ENCODE measurements at places on chromosomes 12 and 14.
A peak's percentile ranks its signal among the peaks of the same experiment; 100 is the strongest.

DNA sequence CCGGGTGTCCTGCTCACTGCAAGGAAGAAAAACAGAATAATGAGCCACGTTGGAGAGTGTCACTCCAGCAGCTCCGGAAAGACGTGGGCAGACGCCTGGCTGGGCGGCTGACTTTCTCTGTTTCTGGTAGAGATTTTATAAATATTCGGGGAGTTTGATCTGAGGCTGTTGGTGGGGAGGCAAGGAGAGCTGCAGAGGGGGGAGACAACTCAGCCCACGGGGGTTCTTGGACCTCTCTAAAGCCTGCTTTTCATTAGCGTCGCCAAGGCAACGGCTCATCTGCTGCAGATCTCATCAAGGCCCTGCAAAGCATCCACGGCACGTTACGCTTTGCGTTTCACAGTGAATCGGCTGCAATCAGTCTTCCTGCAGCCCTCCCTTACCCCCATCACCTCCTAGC, 207.2 kb downstream of the ZFP36L1 start:
- no peak for DNase-seq

DNA sequence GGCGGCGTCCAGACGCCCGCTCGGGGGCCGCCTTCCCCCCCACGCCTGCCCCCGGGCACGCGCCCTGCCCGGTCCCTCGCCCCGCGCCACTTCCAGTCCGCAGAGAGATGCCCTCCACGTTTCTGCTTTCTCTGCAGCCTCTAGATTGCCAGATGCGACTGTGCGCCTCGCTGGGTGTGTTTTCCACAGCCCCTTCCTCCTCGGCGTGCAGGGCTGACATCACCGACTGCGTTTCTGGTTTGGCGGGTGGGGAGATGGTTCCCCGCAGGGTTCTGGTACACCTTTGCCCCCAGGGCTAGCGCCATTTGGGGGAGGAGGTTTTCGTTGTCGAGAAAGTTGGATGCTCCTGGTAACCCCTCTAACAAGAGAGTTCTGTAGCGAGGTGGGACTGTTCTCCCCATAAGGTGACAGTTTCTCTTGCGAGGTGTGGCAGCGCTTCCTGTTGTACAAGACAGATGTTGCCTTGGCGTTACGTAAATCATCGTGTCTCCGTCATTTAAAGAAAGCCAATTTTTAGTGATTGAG, 1.5 kb downstream of the CALM1 start:
- DNase-seq = no peak

GRCh38 chr14:96486705-96487104, 15.5 kb upstream of the PAPOLA start:
- DNase-seq = no peak

DNA sequence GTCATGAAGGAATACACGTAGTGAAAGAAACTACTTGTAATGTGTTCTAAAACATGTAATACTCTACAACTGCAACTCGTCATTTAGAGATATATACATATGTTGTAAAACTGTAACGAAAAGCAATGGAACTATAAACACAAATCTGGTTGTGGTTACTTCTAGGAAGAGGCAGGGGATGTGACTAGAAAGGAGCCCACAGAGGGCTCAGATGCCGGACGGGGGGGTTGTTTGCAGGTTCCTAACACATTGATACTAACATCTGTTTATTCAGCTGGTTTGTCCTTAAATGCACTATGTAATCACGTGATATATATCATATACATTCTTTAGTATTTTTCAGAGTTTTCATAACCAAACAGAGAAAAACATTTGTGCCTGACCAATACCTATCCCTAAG, 16.1 kb upstream of the ANHX start:
- DNase-seq = no peak

DNA sequence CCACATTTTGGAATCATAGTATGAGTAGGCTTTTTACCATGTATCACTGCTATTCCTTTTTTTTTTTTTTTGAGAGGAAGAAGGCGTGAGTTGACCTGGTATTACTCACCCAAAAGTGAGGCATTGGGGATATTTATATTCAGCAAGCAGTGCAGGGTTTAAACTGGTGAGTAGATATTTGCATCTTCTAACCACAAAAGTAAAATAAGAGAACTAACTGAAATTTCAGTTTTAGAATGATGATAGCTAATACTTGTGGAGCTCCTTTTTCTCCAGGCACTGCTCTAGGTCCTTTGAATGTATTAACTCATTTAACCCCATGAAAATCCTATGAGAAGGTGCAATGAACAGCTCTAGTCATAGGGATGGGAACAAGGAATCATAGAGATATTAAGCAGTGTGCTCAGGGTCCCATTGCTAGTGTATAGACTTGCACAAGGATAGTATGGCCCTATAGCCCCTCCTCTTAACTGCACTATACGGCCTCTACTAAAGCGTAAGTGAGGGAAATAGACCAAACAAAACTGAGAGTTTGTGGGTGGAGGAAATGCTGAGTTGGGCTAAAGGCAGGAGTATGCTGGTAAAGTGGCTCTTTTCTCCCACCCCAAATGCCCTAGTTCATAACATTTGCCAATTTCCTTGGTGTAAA, 104.3 kb upstream of the MAX start:
- DNase-seq = no peak

- DNase-seq = peak; percentile 98
These were observed 17.9 kb upstream of the TDRD9 start for GRCh38 chr14:103910262-103910935.

GRCh38 chr12:123973552-123974341, 732 bp downstream of the ZNF664 start:
- DNase-seq = peak; percentile 68

- no peak for DNase-seq
These were observed 18.0 kb downstream of the BCL2L14 start for GRCh38 chr12:12088761-12089160.

GRCh38 chr12:127400221-127400620, 866.7 kb upstream of the TMEM132C start:
- DNase-seq = no peak

GRCh38 chr12:104930388-104931326, 27.4 kb downstream of the SLC41A2 start:
- DNase-seq = no peak

DNA sequence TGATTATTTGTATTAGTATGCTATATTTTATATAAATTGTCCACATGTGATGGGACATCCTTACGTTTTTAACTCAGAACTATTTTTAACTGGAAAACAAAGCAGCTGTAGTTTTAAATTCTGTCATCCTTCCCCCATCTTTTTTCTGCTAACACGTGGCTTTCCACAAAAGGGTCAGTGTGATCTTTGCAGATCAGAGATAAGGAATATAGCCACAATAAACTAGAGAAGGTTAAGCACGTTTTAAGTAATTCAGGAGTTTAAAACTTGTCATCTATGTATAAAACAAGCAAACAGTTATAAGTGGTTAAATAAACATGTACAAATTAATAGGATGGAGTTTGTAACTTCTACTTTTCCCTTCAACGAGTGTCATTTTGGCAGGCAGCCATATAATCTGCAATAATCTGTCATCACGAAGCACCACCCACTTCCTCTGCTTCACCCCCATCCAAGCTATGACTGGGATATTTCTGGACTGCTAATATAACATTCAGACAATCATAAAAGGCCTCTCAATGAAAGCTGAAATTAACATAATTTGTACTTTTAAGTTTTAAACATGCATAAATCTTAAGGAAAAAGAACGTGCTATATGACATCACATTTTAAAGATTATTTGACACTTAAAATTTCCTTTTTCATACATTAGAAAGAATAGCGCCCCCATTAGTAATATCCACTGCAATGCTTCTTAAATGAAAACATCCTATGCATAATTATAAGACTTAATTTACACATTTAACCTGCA, 15.3 kb downstream of the TAOK3 start:
- no peak for DNase-seq

GRCh38 chr12:24256684-24257083, 307.2 kb upstream of the SOX5 start:
- no peak for DNase-seq

- peak; percentile 72 for DNase-seq
These were observed 129.0 kb downstream of the ASCL4 start for GRCh38 chr12:107903341-107904061.

GRCh38 chr14:94113073-94113472, 2.5 kb downstream of the IFI27 start:
- DNase-seq = peak; percentile 17

GRCh38 chr12:117003883-117004404, 93.2 kb downstream of the FBXW8 start:
- no peak for DNase-seq

- DNase-seq = no peak
These were observed 114.1 kb downstream of the CCDC60 start for GRCh38 chr12:119448611-119449131.

DNA sequence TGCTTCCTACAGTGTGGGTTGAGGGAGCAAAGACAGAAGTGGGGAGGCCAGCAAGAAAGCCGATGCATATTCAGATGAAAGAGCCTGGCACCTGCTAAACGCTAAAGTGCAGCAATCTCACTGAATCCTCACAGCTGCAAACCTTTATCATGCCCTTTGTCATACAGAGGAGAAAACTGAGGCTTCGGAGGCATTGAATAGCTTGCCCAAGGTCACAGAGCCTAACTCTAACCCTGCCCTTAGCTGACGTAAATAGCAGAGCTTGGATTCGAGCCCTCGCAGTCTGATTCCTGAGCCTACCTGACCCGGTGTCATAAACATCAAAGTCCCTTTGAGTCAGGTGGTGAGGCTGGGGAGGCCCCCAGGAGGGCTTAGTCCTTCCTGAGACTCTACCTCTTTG, 54.9 kb downstream of the CMKLR1 start:
- DNase-seq = no peak

GRCh38 chr14:94382716-94383596, 5.4 kb downstream of the SERPINA1 start:
- no peak for DNase-seq

DNA sequence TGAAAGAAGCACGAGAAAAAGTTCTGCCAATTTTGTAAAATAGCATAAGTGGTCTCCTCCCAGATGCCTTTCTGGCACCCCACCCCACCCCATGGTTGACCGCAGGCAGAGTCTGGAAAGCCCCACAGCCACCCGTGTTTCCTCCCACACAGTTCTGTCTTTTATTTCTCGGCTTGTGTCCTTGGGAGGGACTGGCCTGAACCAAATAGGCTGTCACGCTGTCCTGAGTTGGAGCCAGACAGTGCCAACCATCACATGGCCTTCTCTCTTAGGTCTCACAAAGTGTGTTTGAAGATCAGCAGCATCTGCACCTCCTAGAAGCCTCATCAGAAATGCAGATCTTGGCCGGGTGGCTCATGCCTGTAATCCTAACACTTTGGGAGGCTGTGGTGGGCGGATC, 10.2 kb upstream of the LTA4H start:
- DNase-seq = no peak

DNA sequence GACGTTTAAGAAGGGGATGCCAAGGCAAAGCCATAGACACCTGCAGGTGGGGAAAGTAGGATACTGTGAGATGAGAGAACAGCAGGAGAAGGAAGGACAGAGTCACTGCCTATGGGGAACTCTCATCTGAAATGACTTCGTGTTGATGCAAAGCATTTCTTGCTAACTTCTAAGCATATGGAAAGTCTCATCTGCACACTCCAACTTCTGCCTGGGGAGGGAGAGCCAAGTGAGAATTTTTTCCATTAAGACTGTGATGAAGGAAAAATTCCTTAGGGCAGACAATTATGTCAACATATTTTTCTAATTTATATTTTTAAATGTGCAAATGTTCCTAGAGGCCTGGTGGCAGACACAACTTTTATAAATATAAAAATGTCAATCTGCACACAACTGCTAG, 115.3 kb downstream of the IPO8 start:
- no peak for DNase-seq

DNA sequence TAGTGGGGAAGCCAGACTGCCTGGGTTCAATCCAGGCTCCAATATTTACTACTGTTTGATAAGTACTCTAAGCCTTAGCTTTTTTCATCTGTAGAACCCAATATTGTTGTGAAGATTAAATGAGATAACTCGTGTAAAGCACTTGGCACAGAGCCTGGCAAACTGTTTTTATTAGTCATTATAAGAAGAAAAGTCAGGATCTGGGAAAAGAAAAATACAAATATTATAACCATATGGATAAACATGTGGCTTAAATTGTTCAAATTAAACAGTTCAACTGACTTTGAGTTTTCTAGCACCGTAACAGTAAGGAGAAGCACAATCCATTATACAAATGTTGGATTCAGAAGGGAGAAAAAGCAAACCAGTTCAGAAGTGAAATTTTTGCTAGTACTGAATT, 22.0 kb upstream of the CDK17 start:
- DNase-seq = no peak

- DNase-seq = no peak
These were observed 225.5 kb downstream of the EPS8 start for GRCh38 chr12:15563663-15564062.

DNA sequence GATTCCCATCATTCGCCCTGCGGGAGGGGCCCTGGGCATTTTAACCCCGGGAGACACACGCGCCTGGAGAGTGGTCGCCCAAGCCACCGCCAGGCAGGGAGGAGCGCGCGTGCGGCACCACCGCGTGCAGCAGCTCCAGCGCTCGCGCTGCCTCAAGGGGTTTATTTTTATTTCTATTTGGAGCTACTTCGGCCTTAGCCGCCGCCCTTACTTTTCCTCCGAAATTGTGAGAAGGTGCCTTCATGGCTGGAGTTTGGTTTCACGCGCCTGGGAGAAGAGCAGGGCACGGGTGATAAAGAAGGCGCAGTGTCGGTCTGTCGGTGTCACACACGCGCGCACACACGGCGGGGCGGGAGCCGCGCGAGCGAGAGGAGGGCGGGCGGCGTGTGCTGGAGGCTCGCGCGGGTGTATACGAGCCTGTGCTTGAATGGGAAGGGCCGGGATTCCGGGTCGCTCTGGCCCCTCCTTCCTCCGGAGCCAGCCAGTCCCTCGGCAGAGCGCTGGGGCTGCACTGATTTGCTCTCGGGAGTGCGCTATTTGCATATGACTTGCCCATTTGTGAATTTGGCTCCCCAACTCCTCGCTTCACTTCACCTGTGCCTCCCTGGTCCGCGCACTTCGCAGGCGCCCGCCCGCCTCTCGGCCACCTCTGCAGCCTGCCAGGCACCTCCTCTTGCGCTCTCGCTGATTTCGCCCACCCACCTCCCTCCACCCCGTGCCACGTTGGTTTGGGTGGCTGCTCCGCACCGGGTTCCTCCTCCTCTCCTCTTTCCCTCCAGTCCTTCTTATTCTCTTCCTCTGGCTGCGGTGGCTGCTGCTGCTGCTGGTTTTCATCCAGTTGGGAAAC, 932.3 kb downstream of the DIO2 start:
- DNase-seq = peak; percentile 91

GRCh38 chr14:71319666-71320065, 412.4 kb downstream of the PCNX1 start:
- DNase-seq = no peak

DNA sequence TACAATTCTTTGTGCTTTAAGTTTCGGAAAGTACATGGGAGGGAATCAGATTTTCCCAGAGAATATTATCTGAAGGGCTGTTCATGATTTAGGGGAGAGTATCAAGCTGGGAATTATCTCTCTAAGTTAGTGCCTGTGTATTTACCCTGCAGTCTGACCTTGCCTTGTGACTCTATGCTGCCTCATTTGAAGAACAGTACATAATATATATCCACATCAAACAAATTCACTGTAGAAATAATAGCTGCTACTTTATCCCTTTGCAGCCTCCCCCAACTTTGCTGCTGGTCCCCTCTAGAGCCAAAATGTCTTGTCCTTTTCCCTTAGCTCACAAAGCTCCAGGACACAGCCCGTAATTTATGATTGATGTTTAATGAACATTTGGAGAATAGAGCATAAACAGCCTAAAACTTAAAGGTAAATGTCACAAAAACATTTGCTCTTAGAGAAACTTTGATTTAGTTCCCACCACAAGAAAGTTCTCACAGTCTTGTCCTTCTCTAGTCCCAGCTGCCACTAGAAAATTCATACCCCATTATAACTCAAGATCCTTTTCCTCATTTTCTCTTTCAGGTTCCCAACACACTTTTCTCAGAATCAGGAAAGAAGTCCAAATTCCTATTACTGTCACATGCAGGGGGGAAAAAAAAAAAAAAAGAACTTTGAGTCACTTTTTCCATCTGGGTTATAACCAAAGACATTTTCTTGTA, 1009.6 kb downstream of the FLRT2 start:
- DNase-seq = no peak

All from RWPE2 (cell line).